ENCODE measurements at places on chromosomes 7 and 10.

DNA sequence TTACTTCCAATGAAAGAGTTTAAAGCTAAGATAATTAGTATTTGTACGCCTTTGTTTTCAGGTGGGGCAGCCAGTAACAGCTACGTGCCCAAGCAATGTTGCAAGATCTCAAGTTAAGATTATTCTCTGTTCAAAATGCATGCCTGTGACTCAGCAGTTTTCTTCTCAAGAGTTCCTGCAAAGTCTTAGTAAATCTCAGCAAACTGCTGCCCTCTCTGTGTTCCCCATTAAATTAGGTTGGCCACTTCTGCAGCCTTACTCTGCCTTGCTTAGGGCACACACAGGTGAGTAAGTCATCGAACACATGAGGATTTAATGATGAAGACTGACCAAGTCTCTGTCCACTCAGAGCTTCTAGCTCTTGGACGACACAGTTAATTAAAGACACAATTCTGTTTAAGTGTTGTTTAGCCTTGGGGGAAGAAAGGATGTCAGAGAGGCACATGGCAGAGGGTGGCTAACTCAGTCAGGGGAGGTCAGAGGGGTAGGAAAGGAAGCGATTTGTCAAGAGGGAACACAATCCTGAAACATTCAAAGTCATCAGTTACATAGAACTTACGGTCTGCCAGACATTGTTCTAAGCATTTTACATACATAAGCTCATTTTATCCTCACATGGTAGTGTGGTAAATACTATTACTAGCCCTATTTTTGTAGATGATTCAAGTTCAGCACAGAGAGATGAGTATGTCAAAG, 20.2 kb upstream of the SLC35G1 start:
- no peak for DNase-seq

DNA sequence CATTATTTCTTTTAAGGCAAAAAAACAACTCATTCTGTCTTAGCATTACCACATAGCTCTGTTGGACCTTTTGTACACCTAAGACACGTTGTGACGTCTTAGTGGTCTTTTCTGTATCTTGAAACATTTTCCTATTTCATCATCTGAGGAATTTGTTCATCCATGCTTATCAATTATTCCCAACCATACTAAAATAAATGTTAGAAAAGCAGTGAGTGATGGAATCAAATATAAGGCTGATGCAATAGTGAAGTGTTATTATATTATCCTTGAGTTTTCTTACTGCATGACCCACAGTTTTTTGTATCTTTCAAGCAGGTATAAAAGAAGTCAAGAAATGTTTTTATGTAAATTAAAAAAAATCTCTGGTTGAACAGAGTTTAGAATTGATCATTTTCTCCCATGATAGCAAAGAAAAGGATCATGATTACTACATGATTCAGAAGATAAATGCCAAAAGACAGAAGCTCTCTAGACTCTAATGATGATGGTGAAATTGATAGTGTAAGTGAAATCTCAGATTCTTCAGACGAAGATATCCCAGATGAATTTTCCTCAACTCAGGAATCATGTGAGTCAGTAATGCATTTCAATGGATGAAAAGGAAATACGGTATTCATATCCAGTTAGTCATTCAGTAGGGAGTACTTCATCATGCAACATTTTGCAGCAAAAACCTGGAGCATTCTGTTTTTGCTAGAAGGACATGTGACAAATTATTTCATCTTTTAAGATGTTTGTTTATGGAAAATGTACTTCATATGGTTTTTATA, 51.4 kb downstream of the CELF2 start:
- DNase-seq = no peak

DNA sequence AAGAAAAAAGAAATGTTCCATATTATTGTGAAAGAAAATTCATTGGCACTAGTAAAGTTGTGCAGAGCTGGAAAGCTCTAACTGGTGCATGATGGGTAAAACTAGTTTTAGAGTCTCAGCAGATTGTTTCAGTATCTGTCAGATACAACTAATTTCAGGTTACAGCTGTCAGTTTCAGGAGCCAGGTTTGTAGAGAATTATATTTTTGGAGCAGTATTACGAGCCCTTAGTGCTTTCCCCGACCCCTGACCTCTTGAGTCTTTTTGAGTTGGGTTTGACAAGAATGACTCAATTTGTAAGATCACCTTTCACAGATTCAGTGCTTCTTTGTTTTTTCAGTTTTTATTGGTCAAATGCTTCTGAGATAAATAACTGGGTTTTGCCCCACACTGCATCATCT, 366.4 kb upstream of the PLXDC2 start:
- no peak for DNase-seq

DNA sequence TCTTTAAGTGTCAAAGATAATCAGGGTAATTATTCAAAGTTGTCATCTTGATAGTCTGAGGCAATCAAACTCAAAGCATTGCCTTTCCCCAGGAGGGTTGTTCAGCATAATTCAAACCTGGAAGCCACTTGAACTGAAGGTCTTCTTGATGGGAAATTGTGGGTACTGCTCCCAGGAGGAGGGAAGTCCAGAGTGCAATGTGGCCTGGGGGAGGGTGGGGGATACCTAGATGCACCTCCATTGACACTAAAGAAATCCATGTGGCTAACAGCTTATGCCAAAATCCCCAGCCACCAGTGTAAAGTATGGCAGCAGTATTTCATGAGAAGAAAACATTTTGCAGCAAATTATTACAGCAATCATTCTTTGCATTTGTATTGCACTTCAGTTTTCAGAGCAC, 114.9 kb downstream of the STRA8 start:
- DNase-seq = no peak

DNA sequence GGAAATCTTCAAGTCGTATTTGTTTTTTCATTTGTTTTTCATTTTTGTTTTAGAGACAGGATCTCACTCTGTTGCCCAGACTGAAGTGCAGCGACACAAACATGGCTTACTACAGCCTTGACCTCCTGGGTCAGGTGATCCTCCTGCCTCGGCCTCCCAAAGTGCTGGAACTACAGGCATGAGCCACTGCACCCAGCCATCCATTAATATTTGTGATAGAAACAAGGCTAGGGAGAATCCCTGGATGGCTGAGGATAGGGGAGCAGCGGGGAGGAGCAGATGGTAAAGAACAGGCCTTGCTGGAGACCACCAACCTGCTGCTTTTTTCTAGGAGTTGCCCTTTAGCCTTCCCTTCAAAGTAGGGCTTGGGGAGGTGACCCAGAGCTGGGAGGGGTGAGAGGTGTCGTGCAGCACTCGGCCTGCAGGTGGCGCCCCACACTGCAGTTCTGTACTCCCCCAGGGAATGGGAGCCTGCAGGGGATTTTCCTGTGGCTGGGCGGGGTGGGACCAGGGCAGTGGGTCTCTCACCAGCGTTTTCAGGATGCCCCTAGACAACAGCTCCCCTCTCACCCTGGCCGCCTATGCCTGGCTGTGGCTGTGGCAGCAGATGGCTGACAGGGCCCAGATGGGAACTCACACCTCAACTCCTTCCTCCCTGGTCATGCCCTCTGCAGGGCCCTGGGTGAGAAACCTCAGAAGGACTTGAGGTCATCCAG, 12.6 kb upstream of the CDH23 start:
- peak; percentile 56 for DNase-seq

DNA sequence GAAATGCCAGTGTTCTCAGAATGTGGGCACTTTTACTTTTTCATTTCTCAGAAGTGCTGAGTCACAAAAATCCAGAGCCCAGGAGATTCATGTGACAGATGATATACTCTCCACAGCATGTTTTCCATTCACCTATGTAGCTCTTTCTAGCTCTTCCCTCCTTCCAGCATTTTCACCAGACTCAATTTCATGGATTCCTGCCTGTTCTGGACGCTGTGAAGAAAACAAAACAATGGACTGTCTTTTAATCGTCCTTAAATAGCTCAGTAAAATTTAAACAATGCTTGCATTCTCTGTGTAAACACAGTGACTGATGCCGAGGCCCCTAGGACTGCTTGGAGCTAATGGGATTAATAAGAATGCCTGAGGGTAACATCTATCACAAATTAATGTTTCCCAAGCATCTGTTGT, 25.5 kb downstream of the ZNF713 start:
- no peak for DNase-seq

- no peak for DNase-seq
Observed at GRCh38 chr10:66927971-66928770, 2.3 kb downstream of the LRRTM3 start.

DNA sequence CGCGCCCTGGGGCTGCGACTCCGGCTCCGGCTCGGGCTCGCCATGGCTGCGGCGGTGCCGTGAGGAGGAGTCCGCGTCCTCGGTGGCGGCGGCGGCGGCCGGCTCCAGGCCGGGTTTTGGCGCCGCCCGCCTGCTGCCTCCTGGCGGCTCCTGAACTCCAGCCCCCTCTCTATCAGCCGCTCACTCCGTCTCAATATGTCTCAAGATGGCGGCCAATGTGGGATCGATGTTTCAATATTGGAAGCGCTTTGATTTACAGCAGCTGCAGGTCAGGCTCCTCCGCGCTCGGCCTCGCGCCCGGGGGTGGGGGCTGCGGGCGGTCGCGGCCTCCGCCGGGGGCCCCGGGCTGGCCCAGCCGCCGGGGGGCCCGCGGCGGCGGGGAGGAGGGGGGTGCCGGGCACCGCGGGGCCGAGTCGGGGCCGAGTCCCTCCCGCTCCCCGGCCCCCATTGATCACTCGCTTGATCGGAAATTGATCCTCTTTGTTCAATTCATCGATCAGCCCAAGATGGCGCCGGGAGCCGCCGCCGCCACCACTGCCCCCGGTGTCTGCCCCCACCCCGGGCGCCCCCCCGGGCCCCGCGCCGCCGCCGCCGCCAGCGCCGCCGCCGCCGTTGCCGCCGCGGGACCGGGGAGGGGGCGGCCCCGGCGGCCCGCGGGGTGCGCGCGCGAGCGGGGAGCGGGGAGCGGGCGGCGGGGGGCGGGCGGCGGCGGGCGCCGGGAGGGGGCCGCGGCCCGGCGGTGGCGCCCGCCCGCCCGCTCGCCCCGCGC, 1.4 kb upstream of the CUX1 start:
- DNase-seq = peak; percentile 54

DNA sequence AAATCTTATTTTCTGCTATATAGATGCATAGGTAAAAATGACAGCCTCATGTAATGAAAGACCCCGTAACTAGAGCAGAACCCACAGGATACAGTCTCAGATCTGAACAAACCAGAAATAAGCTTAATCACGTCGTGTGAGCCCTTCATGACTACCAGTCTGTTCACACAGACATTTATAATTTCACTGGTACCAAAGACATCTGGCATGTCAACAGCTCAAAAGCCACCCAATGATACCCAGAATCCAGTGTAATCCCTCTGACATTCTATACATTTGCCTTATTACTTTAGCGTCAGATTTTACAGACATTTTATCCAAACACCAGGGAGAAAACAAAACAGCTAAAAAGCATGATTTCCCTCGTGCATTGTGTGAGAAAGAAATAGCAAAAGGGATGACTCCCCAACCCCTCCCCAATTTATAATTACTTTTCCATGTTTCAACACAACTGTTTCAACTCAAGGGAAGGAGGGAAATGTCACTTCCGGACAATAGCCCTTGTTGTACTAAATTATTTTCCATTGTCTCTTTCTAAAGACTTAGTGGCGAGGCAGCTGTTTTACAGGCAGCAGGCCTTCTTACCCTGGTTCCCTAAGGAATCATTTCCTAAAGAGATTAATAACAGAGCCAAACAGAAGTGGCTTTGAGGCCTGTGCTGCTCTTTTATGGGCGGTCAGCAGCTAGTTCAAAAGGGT, 33.2 kb downstream of the DOCK4 start:
- no peak for DNase-seq

DNA sequence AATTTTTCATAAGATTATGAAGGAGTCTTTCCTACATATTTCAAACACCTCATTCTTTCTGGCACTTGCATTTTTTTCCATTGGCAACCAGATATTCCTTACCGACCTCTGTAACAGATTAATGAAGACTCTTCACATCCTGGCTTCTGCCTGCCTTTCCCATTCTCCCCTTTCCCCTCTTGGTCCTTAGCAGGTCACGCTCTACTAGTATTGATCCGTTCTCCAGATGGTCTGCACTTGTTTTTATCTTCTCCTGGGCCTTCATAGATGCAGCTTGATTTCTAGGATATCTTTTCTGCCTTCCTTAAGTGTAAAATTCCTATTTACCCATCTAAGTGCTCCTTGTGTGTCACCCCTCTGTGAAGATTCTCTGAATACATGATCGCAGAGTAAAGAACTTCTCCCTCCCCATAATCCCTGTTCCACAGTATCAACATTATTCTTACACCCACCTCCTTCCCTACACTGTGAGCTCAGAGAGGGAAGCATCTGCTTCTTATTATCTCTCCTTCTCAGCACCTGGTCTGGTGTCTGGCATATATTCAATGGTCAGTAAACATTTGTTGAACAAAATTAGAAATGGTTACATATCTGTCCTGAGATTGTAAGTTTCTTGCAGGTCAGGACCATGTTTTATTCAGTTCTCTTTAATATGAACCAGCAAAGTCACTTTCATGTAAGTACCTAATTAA, 654.2 kb downstream of the REEP3 start:
- DNase-seq = no peak

GRCh38 chr10:32980558-32981468, 22.8 kb upstream of the ITGB1 start:
- DNase-seq = peak; percentile 61

DNA sequence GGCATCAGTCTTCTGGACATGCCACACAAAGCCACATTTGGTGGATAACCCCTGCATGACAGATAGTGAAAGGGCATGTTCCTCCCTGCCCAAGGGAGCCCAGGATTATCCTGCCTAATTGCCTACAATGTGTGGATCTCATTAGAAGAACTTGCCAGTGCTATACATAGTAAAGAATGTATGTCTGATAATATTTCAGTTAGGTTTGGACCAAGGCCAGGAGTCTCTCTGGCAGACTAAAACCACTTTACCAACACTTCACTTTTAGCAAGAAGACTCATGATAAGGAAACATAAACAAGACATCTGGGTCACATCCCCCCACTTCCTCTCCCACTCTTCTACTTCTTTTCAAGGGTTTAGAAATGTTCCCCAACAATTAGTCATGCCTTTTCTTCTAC, 196.7 kb downstream of the MTERF1 start:
- DNase-seq = no peak

GRCh38 chr10:68336754-68337351, 4.1 kb upstream of the PBLD start:
- DNase-seq = no peak

GRCh38 chr7:44075296-44076075, 6.8 kb downstream of the POLM start:
- DNase-seq = no peak

GRCh38 chr10:12835709-12836108, 165.8 kb downstream of the CCDC3 start:
- no peak for DNase-seq

DNA sequence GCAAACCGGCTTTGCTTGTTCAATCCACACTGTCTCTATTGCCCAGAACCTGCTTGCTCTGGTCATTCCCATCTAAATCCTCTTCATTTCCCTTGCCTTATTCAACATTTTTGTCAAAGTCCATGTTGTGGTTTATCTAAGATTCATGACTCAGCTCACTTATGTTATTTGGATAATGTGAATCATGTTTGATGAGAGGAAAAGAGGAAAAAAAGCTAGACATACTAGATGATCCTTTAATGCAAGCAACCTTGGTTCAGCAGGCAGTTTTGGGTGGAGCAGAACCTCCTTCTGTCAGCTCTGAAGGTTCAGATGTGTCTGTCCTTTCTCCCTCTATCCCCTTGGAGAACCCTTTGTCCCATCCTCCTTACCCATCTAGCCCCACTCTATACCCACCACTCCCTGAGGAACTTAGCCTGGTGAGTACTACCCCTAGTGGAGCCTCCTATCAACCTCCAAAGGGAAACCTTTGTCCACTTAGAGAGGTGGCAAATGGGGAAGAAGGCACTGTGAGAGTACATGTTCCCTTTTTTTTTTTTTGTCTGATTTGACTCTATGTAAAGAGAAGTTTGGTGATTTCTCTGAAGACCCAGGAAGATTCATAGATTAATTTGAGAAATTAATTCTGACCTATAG, 2.1 kb upstream of the SAMD9L start:
- no peak for DNase-seq

GRCh38 chr10:116766837-116767634, 24.7 kb upstream of the HSPA12A start:
- no peak for DNase-seq

All from stimulated activated naive CD4-positive, alpha-beta T cell (primary cell).